ENCODE measurements at places on chromosomes 13 and 19. TPM values are rescaled to one million over a fixed set of nuclear protein-coding genes. Genes with fewer than 3 reads are reported as not detected.

The TMEM272 gene
- 1.0 TPM for total RNA-seq

The N4BP2L2 gene
- 125 TPM for total RNA-seq

The SWSAP1 gene
- 4.9 TPM for total RNA-seq

The PROSER3 gene
- total RNA-seq = 31.2 TPM

The COMMD6 gene
- total RNA-seq = 207 TPM

The PCDH20 gene
- total RNA-seq = 0.63 TPM

The CCL25 gene
- total RNA-seq = not detected

The ARID3A gene
- 7.0 TPM for total RNA-seq

The SLC8A2 gene
- 5.1 TPM for total RNA-seq

The SNAPC2 gene
- 18.7 TPM for total RNA-seq

The SIGLEC7 gene
- total RNA-seq = 3.5 TPM

The ETV2 gene
- 2.5 TPM for total RNA-seq

The C19orf18 gene
- total RNA-seq = 0.60 TPM

The GPI gene
- 406 TPM for total RNA-seq

Measured in mucosa of gallbladder (tissue), 1 donor.